ENCODE measurements at places on chromosomes 12 and 14.

GRCh38 chr12:117361347-117361751 lies at the start of gene NOS1:
NOS1 (minus strand) TSS chr12:117361626; CDS start chr12:117331069, 30,557 bp downstream.
- no peak for DNase-seq

- no peak for DNase-seq
Measured at GRCh38 chr12:7781274-7781673, 7.9 kb upstream of the NANOG start.

DNA sequence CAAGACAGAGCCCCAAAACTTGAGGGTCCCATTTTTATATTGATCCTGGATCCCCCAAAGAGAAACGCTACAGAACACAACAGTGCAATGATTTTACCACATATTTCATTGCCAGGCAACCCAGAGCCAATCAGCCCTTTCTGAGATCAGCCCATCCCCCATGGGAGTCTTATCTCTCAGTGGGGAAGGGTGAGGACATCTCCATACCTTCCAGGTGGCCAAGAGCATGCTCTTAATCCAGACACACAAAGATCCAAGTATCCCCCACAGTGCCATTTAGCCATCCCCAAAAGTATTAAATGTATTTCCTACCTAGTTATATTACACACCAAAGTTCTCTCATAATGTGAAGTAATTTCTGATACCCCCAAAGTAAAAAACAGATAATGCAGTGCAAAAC lies 62.6 kb upstream of the AMN start:
- no peak for DNase-seq

- no peak for DNase-seq
Measured at GRCh38 chr14:99595034-99595433, 9.0 kb downstream of the CCDC85C start.

GRCh38 chr14:49875640-49876198 lies 17.2 kb upstream of the ARF6 start:
- no peak for DNase-seq

DNA sequence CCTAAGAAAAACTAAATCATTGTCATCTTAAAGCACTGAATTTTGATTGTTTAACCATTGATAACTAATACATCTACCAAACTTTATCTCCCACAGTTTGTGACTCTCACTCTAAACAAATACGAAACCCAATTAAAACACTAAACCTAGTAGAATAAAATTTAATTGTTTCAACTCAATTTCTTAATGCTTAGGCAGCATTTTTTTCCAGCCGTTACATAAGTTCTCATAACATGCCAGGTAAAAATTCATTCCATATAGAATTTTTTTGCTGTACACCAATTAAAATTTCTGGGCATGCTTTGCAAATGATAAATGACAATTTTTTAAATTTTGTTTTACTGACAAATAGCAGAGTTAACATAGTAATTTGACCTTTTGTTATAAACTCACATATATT lies 658.2 kb upstream of the FLRT2 start:
- no peak for DNase-seq

- no peak for DNase-seq
Measured at GRCh38 chr12:43038991-43039390, 449.4 kb upstream of the PRICKLE1 start.

- DNase-seq: no peak
Measured at GRCh38 chr12:65300679-65301349, 22.3 kb downstream of the MSRB3 start.

- no peak for DNase-seq
Measured at GRCh38 chr14:24254630-24255392, 8.2 kb downstream of the TGM1 start.

DNA sequence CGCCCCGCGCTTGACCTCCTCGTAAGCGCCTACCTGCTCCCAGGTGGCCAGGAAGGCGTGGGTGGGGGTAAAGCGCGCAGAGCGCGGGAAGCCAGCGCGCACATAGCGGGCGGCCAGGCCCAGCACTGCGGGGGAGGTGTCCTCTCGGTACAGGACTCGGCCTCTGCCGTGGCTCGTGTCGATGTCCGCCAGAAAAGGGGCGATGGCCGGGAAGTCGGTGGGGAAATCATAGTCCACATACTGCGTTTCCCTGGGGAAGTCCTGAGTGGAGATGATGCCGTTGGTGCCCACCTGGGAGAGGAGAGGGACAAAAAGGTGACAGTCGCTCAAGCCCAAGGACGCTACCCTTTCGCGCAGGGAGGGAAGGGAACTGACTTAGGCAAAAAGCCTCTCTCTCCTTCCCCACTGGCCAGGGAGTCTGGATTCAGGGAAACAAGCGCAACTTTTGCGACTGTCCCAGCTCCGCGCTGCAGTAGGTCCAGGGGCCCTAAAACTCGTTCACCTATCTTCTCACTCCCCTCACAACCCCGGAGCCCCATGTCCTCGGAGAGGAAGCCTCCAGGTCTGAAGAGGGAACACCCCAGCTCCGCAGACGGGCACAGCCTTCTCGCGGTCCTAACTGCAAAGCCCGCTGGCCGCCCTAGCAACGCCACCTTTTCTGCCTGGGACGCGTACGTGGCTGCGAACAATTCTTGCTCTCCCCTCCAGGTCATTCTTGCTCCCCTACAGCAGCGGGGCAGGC lies 815 bp downstream of the NID2 start:
- DNase-seq: no peak

DNA sequence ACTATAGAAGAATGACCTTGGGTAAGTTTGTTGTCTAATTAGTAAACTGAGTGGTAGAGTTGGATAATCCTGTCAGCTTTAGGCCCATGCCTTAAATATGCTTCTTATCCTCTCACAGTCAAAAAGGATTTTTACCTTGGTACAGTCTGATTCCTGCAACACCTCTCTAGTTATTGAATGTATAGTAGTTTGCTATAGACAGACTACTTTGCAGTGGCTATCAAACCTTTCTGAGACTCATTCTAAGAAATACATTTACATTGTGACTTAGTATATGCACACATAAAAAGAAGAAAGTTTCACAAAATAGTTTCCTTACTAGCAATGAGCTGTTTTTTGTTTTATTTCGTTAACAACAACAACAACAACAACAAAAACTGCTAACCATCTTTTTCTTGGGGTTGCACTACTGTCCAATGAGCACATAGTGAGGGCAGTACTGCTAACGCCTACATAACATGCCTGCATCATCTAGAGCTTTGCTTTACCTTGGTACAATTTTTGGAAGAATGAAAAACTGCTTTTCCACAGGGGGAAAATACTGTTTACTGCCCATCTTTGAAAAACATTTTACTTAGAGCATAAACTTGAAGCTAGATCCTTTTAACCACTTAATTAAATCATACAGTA lies 28.5 kb downstream of the WNK1 start:
- no peak for DNase-seq

DNA sequence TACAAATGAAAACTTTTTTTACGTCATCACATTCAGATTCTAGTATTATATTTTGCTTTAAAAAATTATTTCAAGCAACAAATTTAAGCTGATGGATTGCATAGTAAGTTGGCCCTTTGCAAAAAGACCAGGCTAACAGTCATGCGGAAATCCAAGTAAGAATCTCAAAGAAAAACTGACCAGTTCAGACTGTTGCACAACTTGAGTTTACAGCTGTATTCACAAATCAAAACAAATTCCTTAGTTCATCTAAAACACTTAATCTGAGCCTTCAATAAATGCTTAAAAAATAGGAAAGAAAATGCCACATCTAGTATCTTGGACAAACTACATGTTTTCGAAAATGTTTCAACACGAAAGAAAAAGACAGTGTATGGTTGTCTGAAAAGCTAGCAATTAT lies 847 bp downstream of the CCDC59 start:
- DNase-seq: no peak

DNA sequence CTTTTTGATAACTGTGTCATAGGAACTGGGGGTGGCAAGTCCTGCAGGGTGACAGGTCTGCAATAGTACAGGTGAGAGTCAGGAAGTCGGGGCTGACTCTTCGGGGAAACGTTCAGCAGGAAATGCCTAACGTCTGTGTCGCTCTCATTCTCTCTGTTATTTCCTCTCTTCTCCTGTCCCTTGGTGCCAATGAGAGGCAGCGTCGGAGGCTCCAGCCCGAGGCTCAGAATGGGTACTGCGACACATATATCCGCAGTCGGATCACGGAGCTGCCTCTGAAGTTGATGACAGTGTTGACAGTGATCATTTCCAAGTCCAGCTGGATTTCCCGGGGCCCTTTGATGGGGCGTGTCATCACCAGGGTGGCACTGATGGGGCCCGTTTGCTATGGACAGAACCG lies 2.7 kb upstream of the TC2N start:
- no peak for DNase-seq

DNA sequence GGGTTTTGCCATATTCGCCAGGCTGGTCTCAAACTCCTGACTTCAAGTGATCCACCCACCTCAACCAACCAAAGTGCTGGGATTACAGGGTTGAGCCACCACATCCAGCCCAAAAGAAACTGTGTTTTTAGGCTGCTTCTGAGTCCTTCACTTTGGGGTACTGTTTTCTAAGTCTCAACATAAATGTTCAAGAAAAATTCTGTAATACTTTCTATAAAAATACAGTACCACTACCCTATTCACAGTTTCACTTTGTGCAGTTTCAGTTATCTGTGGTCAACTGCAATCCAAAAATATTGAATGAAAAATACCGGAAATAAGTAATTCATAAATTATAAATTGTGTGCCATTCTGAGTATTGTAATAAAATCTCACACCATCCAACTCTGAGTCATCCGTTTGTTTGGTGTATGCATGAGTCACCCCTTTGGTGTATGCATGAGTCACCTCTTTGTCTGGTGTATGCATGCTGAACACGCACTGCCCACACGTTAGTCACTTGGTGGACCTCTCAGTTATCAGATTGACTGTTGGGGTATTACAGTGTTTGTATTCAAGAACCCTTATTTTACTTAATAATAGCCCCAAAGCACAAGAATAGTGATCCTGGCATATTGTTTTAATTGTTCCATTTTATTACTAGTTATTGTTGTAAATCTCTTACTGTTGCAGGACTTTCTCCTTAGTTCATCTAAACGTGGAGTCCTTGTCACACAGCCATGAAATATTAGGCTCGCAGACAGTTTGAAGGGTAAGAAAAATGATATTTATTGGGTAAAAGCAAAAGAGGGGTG lies 190.2 kb downstream of the FSCB start:
- DNase-seq: peak; percentile 32

- no peak for DNase-seq
Measured at GRCh38 chr12:121132601-121133481, at the start of gene P2RX7. P2RX7 (plus strand) TSS chr12:121132876; CDS start chr12:121132971, 95 bp downstream.

- no peak for DNase-seq
Measured at GRCh38 chr12:31016057-31016456, 57.6 kb upstream of the DDX11 start.

DNA sequence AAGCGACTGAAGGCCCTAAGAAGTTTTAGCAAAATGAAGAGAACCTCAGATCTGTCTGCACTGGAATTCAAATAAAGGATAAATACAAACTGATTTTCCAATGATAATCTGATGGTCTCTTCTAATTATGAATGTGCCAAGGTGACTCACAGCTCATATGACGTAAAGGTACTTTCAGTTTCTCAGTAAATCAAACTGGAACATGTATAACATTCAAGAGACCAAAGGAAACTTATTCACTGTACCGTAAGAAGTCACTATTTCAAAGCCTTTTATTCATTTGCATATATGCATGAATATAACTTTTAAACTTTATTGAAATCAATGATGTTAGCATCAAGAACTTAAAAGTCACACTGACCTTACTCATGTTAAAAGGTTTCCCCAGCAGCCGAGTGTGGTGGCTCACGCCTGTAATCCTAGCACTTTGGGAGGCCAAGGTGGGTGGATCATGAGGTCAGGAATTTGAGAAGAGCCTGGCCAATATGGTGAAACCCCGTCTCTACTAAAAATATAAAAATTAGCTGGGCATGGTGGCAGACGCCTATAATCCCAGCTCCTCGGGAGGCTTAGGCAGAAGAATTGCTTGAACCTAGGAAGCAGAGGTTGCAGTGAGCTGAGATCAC lies 52.2 kb downstream of the ATXN2 start:
- DNase-seq: no peak

DNA sequence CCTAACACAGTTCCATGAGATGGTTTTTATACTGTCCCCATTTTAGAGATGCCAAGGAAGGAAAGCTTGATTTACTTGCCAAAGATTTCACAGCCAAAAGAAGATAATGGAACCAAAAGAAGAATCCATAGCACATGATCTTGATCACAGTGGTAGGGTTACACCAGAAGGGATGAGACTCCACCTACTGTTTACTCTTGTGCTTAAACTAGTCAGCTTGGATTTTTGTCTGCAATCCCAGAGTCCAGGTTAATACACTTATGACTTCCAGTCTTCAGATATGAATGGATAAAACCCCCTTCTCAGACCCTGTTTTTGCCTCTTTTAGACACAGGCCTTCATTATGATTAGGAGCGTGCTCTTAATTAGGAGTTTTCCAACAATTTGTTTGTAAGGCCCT lies 454.2 kb downstream of the AEBP2 start:
- DNase-seq: peak; percentile 23
